ENCODE measurements at places on chromosomes 16 and 17. TPM values are rescaled to one million over a fixed set of nuclear protein-coding genes. Genes with fewer than 3 reads are reported as not detected.

Gene KRTAP1-1
- total RNA-seq = not detected

DNA sequence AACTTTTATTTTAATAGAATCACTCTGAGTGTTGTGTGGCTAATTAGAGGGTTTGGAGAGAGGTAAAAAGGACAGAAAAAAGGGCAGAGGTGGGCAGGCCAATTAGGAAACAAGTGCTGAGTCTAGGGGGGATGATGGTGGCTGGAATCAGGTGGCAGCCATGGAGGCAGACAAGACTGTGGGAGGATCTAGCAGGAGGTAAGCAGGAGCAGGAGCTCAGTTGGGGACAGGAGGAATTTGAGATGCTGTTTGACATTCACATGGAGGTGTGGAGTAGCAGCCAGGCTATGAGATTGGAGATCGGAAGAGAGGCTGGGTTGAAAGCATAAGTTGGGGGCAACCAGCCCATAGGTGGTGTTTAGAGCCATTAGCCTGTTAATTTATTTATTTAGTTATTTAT, 3.7 kb upstream of the MT4 start:
- no peak for DNase-seq

GRCh38 chr17:50675190-50675589, 32.5 kb downstream of the ANKRD40 start:
- no peak for DNase-seq

DNA sequence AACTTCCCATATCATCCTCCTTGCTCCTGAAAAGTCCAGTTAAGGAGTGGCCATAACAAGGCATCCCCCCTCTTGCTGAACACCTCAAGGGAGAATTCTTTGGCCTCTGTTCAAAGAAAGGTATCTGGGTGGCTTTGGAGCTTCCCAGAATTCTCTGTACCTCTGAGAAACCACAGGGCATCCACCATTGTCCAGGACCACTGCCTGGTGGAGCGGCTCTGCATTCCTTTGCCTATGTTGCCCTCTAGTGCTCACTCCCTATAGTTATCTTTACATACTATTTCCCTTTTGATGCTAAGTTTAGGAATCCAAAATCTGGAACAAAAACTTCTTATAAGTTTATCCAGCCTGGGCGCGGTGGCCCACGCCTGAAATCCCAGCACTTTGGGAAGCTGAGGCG, 30.3 kb downstream of the CHD9NB start:
- DNase-seq = no peak

GRCh38 chr16:69732101-69732500, 5.7 kb upstream of the NQO1 start:
- no peak for DNase-seq

- DNase-seq = no peak
These were observed 212.7 kb downstream of the MRTFB start for GRCh38 chr16:14283786-14284185.

DNA sequence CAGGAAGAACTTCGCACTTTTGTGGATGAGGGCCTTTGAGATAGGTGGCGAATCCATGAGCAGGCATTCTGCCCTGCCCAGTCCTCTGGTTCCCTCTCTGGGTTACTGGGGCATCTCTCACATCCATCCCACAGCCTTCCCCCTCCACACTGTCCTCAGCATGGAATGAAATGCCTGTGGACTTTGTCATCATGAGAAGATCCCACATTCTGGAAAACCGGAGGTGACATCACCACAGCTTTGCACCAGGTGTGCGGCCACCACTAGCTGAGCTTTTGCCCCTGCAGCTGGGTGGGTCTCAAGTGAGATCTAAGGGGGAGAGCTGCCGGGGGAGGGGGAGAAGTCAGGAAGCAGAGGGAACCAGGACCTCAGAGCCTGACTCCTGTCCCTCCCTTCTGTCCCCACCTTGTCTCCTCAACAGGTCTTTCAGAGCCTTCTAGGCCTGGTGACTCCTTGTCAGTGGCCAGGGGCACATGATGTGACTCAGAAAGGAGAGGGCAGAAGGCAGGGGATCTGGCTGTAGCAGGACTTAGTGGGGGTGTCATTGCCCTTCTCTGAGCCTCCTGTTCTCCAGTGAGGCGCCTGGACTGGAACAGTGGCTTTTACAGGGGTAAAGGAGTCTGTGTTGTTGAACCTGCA, 40.0 kb upstream of the DLX4 start:
- no peak for DNase-seq

Gene KIF18B
- 0.16 TPM for total RNA-seq

GRCh38 chr17:47883589-47884426, 12.2 kb upstream of the SP2 start:
- DNase-seq = peak; percentile 35

DNA sequence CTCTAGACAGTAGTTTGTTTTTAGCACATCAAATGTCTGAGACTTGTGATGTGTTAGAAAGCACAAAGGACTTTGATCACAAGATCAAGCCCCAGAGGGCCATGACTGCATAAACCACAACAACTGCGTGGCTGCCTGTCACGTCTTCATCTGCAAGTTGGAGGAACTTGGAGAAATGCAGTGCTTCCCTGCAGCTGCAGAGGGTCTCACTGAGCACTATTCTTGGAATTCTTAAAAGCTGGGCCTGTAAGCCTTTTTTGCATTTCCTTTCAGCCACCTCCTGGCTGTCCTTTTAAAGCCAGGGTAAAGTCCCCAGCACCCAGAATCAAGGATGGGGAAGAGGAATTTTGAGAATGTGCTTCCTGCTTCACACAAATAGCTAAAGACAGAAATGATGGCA, 431.3 kb downstream of the MAF start:
- peak; percentile 83 for DNase-seq

GRCh38 chr17:14214271-14214670, 22.4 kb downstream of the CDRT15 start:
- no peak for DNase-seq

GRCh38 chr17:79892457-79893241, 53.4 kb upstream of the CBX4 start:
- DNase-seq = peak; percentile 57

DNA sequence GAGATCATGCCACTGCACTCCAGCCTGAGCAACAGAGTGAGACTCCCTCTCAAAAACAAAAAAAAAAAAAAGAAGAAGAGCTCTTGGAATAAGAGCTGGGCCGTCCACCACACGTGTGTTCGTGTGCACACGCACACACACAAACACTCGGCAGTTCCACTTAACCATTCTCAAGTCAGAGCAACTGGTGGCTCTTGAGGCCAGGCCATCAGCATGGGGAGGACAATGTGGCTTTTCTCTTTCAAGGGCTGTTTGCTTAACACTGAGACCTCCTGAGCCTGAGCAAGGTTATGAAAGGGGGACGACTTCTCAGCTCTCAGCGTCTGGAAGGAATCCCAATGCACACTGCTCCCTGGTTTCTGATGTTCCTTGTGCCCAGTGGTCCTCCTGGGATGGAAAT, 444.9 kb downstream of the SOX9 start:
- DNase-seq = no peak

Gene ACSM2A
- total RNA-seq = not detected

DNA sequence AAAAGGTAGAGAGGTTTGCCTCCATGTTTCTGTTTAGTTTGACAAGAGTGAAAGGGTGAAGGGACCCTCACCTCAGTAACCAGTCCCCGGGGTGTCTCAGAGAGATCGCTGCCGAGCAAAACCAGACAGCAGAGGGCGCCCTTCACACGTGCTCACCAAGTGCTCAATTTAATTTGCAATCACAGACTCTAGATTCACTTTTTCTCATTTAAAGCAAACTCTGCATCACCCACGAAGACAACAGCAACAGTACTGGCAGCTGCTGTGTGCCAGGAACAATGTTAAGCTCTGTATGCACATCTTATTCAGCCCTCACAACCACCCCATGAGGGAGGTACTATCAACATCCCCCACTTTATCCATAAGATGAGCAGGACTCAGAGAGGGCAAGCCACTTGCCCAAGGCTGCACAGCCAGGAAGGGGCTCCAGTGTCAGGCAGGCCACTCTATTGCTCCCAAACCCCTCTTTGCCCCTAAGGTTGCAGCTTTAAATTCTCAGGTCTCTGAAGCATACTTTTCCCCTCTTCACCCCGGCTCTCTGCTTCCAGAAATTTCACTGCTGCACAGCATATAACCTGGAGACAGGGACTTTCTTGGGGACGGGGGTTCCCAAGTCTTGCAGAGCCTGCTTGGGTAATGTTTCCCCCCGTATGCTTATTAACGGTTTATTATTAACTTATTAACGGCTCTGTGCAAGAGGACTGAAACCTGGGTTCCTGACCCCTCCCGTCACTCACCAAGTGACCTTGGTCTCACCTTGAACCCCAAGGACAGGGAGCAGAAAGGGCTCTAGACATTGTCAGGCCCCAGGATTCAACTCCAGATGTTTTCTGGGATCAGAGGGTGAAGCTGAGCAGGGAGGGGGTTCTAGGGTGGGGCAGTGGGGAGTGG, 70.9 kb downstream of the CNGB1 start:
- peak; percentile 90 for DNase-seq

GRCh38 chr17:51461578-51462004, 201.2 kb downstream of the UTP18 start:
- DNase-seq = peak; percentile 67

DNA sequence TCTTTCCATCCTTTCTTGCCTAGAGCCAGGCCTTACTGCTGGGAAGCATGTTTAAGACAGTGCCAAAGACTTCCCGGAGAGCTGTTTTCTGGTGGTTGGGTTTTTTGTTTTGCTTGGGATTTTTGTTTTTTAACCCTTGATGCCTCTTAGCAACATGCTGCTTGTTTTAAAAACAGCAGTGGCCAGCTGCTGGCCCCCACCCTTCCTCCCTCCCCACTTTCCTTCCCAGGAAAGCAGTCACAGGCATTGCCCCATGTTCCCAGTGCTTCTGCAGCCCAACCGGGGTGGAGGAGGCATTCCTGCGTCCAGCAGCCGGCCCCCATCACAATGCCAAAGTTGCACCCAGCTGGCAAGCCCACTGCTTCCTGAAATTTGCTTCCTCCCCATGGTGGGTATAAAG, 12.6 kb downstream of the TMEM132E start:
- DNase-seq = no peak

GRCh38 chr17:3693829-3694231, 2.1 kb downstream of the P2RX5 start:
- no peak for DNase-seq

- DNase-seq = peak; percentile 73
These were observed 27.2 kb downstream of the FZD2 start for GRCh38 chr17:44584443-44584842.

GRCh38 chr17:40437095-40437732, 6.0 kb upstream of the IGFBP4 start:
- DNase-seq = peak; percentile 19

Gene KRTAP4-6
- total RNA-seq = not detected

Gene MYH3
- total RNA-seq = 4.4 TPM

Gene TRPV3
- 0.49 TPM for total RNA-seq

GRCh38 chr17:28405632-28406472, at the start of gene SLC46A1:
Gene SLC46A1 (minus strand): TSS chr17:28406212. CDS start chr17:28406114, 98 bp downstream.
- DNase-seq = peak; percentile 90

GRCh38 chr17:60142872-60143499, 6.8 kb upstream of the CA4 start:
- peak; percentile 91 for DNase-seq

Gene CXCL16
- 35.9 TPM for total RNA-seq

Gene CLEC3A
- not detected for total RNA-seq

Gene SLFN12
- total RNA-seq = 20.8 TPM

GRCh38 chr17:59257101-59257500, 36.8 kb downstream of the GDPD1 start:
- no peak for DNase-seq

Gene FOXF1
- 1.8 TPM for total RNA-seq

DNA sequence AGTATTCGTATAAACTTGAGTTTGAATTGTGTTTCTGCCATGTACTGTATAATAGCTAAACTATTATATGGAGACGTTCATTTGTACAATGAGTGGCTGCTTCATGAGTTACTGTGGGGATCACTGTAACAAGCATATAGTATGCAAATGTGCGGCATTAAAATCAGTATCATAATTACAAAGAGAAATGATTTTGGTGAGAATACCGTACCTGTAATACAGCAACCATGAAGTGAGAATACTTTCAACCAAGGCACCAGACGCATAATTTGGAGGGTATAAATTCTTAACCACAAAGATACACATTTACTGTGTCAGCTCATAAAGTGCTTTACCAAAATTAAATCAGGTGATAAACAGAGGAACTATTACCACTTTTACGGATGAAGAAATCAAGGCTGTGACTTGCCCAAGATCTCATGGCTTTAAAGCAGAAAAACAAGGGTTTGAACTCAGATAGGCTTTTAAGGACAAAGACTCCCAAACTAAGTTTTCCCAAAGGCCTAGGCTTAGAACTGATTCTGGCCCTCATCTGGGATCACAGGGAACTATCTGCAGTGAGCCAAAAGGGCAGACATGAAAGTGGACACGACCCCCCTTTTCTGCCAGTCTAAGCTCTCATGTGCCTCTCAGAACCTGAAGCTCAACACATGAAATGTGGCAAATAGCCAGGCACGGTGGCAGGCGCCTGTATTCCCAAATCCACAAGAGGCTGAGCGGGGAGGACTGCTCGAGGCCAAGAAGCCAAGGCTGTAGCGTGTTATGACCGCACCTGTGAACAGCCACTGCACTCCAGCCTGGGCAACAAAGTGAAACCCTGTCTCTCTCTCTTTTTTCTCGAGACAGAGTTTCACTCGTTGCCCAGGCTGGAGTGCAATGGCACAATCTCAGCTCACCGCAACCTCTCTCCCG, 6.4 kb downstream of the RPS15A start:
- no peak for DNase-seq

GRCh38 chr16:78638371-78638770, 538.9 kb downstream of the WWOX start:
- no peak for DNase-seq

- DNase-seq = no peak
These were observed 461 bp downstream of the LRRC46 start for GRCh38 chr17:47831934-47832327.

Gene FHOD1
- 28.2 TPM for total RNA-seq

DNA sequence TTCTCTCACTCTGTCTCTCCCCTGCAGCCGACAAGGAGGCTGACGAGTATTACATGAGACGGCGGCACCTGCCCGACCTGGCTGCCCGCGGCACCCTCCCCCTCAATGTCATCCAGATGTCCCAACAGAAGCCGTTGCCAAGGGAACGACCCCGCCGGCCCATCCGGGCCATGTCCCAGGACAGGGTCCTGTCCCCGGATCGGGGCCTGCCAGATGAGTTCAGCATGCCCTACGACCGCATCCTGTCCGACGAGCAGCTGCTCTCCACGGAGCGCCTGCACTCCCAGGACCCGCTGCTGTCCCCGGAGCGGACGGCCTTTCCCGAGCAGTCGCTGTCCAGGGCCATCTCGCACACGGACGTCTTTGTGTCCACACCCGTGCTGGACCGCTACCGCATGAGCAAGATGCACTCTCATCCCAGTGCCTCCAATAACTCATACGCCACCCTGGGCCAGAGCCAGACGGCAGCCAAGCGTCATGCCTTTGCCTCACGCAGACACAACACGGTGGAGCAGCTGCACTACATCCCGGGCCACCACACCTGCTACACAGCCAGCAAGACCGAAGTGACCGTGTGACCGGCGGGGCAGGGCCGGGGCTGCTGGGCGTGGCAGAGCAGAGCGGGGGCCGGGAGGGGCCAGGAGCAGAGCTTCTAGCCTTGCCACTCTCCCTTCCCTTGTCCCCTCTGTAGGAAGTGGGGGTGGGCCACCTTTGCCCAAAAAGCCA, 40.4 kb upstream of the DNAH9 start:
- DNase-seq = no peak

Gene GRIN2A
- 2.0 TPM for total RNA-seq
